ENCODE measurements at places on chromosomes 13 and 19. TPM values are rescaled to one million over a fixed set of nuclear protein-coding genes. Genes with fewer than 3 reads are reported as not detected.
A peak's percentile ranks its signal among the peaks of the same experiment; 100 is the strongest.

Gene PSPN
- 2.6 TPM for total RNA-seq

Gene PCDH9
- total RNA-seq = 0.14 TPM

Gene ZNF865
- total RNA-seq = 14.4 TPM

Gene KIR2DL1
- total RNA-seq = 0.19 TPM

Gene ERCC2
- total RNA-seq = 26.8 TPM

Gene PNMA8C
- not detected for total RNA-seq

GRCh38 chr13:25114220-25114619 lies 18.3 kb downstream of the PABPC3 start:
- peak; percentile 82 for DNase-seq

GRCh38 chr19:18616023-18616422 lies 3.4 kb downstream of the TMEM59L start:
- DNase-seq = no peak

DNA sequence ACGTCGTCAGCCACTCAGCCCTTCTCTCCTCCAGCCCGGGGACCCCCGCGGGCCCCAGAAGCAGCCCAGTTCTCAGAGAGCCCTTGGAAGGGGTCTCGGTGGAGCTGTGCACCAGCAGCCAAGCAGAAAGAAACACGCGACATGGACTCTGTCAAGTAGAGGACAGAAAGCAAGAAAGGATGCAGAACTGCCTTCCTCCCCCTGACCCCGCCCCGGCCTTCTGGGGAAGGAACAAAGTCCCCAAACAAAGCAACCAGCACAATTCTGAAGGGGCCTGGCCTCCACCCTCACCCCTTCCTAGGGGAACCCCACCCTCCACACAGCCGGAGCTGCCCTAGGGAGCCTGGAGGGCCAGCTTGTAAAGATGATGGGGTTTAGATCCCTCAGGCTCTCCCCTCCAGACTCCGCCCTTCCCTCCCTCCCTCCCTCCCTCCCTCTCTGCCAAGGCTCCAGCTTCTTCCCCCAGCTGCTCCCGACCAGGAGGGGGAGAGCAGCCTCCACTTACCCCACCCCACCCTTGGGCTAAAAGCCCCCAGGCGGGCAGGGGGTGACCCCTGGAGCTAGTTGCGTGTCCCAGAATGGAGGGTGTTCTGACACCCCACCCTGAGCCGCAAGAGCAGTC lies 7.8 kb downstream of the LYL1 start:
- DNase-seq = no peak

GRCh38 chr13:93029536-93029935 lies 197.1 kb upstream of the GPC6 start:
- no peak for DNase-seq

GRCh38 chr13:68929075-68929745 lies 1178.4 kb upstream of the ATXN8OS start:
- DNase-seq = no peak

DNA sequence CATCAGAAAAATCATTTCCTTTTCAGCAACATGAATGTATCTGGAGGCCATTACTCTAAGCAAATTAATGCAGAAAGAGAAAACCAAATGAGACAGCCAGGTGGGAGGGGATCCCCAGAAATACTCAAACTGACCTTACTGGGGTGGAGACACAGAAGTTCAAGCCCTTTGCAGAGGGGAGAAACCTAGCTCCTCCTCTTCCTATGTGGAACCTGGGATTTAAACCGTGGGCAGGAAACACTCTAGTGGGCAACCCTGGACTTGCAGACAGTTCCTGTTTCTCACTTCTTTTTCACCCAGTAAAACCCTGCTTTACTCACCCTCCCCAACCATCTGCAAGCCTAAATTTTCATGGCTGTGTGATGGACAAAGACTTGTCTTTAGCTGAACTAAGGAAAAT lies 61.3 kb downstream of the SLITRK6 start:
- DNase-seq = no peak

DNA sequence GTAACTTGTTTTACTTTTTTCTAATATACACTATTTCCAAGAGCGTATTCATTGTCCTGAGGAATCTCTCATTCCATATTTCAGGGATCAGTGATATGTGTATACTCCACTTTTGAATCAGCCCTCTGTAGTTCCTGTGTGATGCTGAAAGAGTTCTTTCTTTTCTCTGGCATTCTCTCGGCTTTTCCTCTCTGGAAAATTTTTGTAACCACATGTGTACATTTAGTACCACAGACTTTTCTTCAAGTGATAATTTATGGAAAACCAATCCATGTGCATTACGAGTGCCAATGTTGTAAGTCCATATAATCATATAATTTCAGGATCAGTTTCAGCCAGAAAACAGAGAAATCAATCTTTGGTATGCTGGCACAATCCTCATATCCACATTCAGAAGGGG lies 102.2 kb upstream of the MBNL2 start:
- DNase-seq = no peak

DNA sequence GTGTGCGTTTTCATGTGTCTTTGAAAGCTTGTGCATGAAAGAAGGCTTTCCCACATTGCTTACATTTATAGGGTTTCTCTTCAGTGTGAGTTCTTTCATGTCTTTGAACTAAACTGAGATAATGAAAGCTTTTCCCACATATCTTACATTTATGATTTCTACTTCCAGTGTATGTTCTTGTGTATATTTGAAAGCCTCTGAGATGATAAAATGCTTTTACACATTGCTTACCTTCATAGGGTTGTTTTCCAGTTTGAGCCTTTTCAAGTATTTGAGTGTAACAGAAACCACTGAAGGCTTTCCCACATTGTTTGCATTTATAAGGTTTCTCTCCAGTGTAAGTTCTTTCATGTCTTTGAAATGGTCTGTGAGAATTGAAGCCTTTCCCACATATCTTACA lies 9.8 kb upstream of the ZNF441 start:
- no peak for DNase-seq

GRCh38 chr13:38430796-38431195 lies 81.1 kb downstream of the UFM1 start:
- DNase-seq = no peak

DNA sequence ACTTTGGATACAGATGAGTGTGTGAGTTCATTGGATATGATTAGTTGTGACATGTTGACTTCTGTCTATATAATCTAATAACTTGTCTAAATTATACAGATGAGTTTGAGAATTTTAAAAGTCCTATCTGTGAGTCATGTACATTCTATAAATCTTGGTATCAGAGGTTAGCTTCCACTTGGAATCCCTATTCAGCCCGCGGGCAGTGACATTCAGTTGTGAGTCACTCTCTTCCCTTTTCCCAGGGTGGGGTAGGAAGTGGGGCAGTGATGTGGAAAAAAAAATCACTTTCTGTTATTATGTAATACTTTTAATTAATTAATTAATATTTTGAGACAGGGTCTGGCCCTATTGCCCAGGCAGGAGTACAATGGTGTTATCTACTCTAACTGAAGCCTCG lies 33.0 kb upstream of the ZNF808 start:
- no peak for DNase-seq

- DNase-seq = peak; percentile 79
Measured at GRCh38 chr19:54188215-54188871, 1.0 kb downstream of the MBOAT7 start.

- DNase-seq = no peak
Measured at GRCh38 chr13:24893863-24894262, 129.9 kb downstream of the RNF17 start.

Data from activated CD8-positive, alpha-beta memory T cell treated with anti-CD3 and anti-CD28 coated beads, Interleukin-2, amount 10 ng/mL, durations not matched to agents 7 days and 5 days (primary cell).